ENCODE measurements at places on chromosomes 5 and 9.

- no peak for DNase-seq
Measured at GRCh38 chr5:73624888-73625287, 1.1 kb upstream of the ARHGEF28 start.

- DNase-seq, result no peak
Measured at GRCh38 chr9:1581926-1582325, 433.2 kb upstream of the SMARCA2 start.

DNA sequence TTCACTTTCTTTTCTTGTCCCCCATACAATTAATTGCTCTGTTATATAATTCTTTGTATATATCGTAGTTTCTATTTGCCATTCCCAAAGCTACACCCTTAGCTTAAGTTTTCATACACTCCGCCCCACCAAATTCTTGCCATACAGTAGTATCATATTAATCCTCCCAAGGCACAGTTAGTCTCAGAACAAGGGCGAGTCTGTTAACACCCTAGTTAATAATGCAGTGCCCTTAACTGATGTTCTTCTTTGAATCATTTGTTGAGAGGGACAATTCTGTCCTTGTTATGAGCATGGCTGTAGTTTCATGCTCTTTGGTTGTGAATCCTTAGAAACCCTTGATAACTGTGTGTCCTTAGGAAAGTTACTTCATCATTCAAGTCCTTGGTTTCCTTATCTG is 206.2 kb downstream of the CFAP90 start:
- no peak for DNase-seq

- DNase-seq, result no peak
Measured at GRCh38 chr5:75156585-75156984, 80.1 kb downstream of the ANKRD31 start.

- no peak for DNase-seq
Measured at GRCh38 chr9:137460363-137461315, 1.5 kb upstream of the NSMF start.

DNA sequence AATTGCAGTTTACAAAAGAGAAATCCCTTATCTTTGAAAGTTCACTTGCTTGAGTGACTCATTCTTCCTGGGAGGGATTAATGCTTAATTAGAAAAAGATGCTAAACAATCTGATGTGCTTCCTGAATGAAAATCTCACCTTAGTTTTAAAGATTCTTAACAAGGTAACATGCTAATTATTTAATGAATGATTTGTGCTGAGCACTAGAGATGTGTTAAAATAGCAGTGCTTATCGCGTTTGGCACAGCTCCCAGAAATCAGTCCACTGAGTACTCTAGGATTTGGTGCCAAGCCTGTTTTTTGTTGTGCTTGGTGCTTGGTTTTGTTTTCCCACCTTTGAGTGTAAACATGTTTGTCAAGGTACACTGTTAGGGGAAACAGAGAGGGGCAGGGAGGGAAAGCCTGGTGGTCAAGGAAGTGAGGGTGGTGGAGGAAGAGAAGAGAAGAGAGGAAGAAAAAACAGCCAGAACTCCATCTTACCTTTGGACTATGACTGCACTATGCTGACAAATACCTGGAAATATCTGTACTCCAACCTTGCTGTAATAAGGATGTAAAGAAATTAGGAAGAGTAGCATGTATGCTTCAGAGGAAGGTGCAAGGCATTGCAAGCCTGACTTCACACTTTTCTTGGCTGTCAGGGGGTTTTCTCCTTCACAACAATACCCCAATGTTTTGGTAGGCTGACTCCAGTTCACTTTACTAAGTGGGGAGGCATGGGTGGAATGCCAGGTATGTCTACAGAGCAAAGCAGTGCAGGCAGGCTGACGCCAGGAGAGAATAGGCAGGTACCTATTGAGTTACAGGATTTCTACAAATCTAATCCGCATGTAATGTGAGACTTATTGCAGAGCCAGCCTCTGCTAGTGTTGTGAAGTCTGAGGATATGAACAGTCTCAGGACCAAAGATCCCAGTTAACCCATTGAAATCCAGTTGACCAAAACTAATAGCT is 157.2 kb upstream of the ISL1 start:
- DNase-seq, result no peak

- no peak for DNase-seq
Measured at GRCh38 chr5:151584057-151584937, 6.8 kb downstream of the FAT2 start.

GRCh38 chr5:116652196-116652729 is 77.6 kb upstream of the SEMA6A start:
- peak; percentile 73 for DNase-seq

- no peak for DNase-seq
Measured at GRCh38 chr9:100160021-100160420, 61.0 kb downstream of the INVS start.

DNA sequence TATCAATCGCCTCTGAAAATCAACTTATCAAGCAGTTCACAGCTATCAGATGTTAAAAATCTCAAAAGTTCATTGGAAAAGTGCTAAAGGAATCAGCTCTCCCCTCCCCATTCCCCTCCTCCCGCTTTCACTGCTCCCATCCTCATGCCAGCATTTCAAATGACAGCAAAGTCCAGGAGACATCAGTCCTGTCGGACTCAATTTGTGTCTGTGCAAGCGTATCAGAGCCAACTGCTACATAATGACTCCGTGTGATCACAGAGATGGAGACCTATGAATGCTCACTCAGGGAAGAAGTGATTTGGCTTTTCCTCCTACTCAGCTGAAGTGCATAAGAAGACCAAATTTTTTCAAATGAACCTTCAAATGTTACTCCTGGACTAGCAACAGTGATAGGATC is 937.2 kb upstream of the DMAC1 start:
- DNase-seq, result no peak

DNA sequence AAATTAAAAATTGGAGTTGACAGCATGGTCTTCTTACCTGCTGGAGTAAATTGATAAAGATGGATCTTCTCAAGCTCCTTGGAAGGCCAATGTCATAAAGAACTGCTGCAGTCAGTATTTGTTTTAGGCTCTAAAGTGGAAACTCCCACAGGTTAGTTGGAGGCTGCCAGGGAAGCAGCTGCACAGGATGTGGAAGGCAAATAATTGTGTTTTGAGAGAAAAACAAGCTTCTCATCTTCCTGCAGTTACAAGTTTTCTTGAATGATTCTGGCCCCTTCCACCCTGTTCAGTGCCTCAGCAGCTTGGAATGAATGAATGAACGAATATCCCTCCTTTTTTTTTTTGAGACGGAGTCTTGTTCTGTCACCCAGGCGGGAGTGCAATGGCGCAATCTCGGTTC is 13.9 kb downstream of the MROH2B start:
- DNase-seq, result no peak

DNA sequence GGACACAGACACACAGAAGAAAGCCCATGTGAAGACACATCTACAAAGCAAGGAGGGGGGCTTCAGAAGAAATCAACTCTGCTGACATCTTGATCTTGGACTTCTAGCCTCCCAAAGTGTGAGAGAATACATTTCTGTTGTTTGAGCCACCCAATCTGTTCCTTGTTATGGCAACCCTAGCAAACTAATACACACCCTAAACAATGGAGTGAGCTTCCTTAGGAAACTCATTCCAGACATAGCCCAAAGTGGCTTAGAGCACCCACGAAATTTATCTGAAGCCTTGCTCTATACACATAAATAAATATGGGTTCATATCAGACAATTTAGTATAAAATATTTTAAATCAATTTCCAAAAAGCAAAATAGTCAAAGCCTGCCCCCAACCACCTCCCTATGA is 7.6 kb upstream of the TBC1D2 start:
- no peak for DNase-seq

- DNase-seq, result no peak
Measured at GRCh38 chr9:4987961-4988421, 2.9 kb downstream of the JAK2 start.

- DNase-seq, result no peak
Measured at GRCh38 chr9:114431003-114431402, 43.2 kb upstream of the AKNA start.

- no peak for DNase-seq
Measured at GRCh38 chr9:12318732-12319685, 374.2 kb upstream of the TYRP1 start.

DNA sequence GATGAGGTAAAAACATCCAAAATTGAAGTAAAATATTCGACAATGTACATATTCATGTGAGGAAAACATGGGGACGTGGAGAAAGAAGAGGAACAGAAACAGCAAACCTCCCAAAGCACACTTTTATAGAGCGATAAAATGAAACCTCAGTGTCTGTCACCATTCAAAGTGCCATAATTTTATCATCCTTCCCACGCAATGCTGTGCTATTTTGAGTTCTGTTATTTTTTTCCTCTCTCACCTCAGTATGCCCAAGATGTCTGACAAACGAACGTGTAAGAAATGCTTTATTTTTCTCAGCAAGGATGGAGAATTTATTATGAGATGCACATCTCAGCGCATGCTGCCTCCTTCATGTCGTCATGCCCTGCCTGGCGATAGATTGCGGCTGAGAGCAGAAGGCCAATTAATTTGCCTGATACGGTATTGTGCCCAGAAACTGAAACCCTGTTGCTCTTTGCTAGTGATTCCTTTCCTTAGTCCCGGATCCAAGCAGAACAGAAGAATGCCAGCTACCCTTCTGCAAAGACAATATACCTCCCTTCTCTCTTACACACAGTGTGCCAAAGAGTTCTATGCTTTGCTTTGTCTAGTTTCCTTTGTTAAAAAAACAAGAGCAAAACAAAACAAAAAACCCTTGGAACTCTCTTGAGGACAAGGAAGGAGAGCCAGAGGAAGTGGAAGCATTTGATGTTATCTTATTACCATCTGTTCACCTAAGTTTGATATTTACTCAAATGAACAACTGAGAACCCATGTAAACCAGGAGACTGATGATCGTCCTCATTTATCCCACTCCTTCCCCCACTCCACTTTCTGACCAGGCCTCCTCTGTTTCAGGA is 192.4 kb downstream of the SEMA6A start:
- DNase-seq, result no peak

GRCh38 chr5:140262839-140263238 is 40.1 kb downstream of the PFDN1 start:
- DNase-seq, result no peak

DNA sequence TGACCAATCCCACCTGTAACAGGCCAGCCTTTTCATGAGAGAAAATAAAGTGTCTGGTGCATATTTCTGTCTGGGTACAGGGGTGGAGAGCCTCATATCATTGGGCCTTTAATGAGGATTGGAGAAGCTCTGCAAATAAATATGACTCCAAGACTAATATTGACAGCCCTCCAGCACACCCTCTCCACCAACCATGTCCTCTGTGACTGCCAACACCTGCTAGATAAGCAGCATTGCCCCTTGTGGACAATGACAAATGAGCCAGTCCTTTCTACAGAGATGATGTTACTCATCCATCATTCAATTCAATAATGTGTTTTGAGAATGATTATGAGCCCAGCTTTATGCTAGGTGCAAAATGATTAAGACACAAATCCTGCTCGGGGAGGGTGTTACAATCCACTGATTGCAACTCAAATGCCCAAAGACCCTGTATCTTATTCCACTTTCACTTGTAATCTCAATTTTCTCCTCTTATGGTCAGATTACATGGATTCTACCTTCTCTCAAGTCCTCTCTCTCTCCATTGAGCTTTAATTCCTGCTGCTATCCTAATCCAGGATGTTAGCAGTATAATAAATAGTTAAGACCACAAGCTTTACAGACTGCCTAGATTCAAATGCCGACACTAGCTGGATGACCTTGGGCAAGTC is 2.1 kb upstream of the GFRA3 start:
- DNase-seq, result no peak

DNA sequence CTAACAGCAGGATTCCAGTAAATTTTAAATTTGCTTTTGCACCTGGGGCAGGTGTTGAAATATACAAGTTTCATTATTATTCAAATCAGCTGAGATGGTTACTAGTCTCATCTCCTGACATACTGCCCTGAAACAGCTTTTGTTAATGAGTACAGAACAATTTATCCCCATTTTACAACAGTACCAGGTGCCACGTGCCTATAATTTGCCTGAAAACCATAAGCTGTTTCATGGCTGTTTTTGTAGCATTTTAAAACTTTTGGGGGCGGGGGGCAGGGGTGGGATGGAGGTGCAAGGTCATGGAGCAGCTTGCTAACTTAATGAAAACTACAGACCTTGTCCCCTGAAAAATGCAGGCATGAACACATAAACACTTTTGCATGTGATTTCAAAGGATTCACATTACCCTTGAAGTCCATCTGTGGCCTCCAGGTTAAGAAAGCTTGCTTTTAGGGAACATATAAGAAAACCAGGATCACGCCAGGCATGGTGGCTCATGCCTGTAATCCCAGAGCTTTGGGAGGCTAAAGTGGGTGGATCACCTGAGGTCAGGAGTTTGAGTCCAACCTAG is 42.1 kb downstream of the TIMD4 start:
- DNase-seq, result no peak

GRCh38 chr9:127426756-127427155 is 2.6 kb downstream of the ZNF79 start:
- DNase-seq, result no peak

- DNase-seq, result no peak
Measured at GRCh38 chr9:135665795-135666189, 2.7 kb downstream of the LCN9 start.

GRCh38 chr9:7169717-7170389 is 412.1 kb downstream of the KDM4C start:
- no peak for DNase-seq

DNA sequence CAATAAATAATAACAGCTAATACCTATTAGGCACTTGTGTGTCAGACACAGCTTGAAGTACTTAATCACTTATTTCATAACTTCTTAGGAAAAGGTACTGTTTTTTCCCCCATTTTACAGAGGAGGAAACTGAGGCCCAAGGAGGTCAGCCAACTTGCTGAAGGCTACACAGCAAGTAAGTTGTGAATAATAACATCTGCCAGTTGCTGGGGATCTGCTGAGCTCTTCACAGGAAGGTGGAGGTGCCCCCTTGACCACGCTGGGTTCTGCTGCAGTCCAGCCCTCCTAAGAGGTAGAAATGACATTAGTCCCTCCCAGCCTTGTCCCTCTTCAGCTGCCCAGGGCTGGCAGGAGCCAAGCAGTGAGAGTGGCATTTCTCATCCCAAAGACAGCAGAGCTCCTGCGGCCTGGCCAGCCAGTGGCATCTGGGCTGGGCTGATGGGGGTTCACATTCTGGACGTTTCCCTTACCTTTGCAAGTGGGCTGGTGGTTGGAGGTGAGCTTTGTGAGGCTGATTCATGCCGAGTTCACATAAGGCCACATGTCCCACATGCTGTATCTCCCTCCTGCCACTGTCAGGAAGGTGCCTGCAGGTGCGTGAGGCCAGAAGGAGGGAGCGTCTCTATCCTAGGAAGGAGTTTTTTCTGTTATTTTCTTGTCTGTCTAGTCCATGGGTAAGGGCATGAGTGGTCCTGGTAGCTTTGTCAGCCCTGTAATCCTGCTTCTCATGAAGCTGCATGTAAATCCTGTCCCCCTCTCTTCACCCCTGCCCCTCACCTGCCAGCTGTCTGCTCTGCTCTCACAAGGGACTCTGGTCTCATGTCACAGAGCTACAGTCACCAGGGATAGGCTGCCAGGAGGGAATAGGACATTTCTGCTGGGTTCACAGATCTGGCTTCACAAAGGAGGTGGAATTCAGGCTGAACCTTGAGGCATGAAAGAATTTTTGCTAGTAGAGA is 171.7 kb downstream of the MACROH2A1 start:
- DNase-seq, result no peak

DNA sequence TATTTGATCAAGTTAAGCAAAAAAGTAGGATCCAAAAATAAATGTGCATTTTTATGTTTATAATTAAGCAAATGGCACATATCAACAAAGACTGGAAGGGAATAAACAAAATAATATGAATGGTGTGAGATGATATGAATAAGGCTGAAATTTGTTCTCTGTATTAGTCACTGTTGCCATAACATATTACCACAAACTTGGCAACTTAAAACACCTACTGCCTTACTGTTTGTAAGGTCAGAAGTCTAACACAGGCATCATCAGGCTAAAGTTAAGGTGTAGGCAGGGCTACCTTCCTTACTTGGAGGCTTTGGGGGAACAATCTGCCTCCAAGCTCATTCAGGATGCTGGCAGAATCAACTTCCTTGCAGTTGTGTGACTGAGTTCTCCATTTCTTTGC is 19.3 kb downstream of the PGGT1B start:
- DNase-seq, result no peak
